Suppressor macrophage treated with lipopolysaccharide for 4 hours (primary cell): ENCODE measurements at places on chromosomes 4 and X.

GRCh38 chr4:55446578-55446922, 50.8 kb downstream of the TMEM165 start:
- DNase-seq: no peak

DNA sequence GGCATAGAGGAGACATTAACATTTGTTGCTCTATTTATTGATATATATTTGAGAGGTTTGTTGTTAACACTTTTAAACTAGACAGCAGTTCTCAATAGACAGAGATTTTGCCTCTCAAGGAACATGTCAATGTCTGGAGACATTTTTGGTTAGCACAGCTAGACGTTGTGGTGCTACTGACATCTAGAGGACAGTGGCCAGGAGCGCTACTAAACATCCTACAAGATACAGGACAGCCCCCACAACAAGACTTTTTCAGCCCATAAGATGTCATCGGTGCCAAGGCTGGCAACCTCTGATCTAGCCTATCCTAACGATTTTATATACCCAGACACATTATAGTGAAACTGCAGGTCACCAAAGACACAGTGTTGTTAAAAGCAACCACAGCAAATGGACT, 18.4 kb upstream of the CTSO start:
- peak; percentile 41 for DNase-seq

- DNase-seq: peak; percentile 16
Observed at GRCh38 chrX:50536955-50537354, 66.3 kb upstream of the DGKK start.

GRCh38 chrX:76555816-76556215, 128.3 kb downstream of the MAGEE1 start:
- DNase-seq: peak; percentile 4

DNA sequence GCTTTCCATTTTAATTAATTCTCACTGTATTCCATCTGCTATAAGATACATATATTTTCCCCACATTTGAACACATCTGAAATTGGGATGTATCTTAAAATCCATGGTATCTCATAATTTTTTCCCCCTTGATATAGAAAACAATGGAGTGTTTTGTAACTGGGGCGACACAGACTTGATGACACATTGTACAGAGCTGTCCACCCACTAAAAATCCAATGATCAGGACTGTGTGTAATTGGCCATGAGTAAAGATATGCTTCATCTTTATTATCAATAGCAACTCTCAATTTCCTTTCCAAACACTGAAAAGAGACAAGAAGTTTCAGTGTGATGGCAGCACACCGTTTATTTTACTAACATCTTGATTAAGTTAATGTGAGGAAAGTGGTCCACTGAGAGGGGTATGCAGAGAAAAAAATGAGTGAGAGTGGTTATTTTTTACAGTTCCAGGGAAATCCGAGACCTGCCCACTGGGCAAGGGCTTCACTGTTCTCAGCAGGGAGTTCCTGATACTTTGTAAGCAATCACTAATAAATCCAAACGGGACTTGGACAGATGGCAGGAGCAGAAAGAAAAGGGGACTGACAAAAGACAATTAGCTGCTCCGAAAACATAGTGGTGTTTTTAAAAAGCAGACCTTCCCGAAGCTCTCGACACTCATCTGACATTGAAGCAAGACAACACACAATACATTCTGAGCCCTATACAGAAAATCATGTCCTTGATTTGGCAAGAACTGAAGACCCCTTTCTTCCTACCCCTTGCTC, 149.4 kb downstream of the TSPAN5 start:
- DNase-seq: no peak

DNA sequence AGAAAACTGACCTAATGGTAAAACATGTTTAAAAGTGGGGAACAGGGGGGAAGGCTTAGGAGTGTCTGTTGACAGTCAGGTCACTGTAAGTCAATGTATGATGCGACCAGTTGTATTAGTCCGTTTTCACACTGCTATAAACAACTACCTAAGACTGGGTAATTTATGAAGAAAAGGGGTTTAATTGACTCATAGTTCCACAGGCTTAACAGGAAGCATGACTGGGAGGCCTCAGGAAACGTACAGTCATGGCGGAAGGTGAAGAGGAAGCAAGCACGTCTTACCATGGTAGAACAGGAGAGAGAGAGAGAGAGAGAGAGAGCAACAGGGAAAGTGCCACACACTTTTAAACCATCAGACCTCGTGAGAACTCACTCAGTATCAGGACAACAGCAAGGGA, 13.0 kb upstream of the PLAC1 start:
- peak; percentile 12 for DNase-seq

- DNase-seq: peak; percentile 29
Observed at GRCh38 chr4:36123906-36124305, 120.4 kb downstream of the ARAP2 start.

- peak; percentile 25 for DNase-seq
Observed at GRCh38 chr4:152479428-152480026, 56.4 kb downstream of the FBXW7 start.

- no peak for DNase-seq
Observed at GRCh38 chrX:144531877-144532276, 648.0 kb downstream of the UBE2NL start.

DNA sequence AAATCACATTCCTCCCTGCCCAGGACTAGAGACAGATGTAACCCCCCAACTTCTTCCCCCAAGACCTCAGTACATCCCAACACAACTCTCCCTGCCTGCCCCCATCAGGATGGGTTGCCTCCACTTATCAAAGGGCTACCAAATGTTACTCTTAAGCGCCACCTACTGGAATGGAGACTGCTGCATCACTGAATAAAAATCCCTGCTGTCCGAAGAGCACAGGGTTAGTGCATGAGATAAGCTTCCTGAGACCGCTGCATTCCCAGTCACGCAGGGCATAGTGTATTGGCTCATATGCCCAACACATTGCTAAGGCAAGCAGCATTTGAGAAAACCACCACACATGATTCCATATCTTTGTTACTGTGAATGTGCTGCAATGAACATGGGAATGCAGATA, 544.5 kb downstream of the PPP4R3C start:
- DNase-seq: peak; percentile 2

DNA sequence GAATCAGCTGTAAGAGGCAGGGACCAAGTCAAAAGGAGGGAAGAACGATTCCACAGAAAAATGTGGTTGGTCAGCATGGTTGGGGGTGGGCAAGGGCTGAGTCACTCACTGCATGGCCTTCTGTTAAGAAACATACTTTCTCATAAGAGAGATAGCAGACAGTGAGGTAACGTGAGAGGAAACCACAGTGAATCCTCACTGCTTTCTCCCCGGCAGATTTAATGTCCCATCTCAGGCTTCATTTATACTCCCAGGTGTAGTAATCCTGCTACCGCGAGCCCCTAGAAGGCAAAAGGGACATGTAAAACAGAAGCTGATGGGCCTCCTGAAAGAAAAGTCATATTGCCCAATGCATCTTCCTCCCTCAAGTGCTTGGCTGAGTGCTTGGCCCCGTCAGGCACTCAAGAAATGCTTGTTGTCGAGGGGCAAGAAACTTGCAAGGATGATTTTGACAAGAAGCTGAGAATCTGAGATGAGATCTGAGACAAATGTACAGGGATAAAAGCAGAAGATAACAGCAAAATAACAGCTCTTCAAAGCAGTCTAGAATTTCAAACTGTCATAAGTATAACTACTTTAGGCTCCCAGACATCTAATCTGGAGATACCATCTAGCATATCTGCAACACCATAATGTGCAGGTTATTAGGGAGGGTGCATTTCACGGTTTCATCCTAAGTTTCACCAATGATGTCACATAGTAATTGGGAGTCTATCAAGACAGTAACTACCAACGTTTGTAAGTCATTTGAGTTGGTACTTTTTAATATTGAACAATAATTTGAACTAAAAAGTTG, 40.2 kb downstream of the SH3KBP1 start:
- DNase-seq: peak; percentile 72

DNA sequence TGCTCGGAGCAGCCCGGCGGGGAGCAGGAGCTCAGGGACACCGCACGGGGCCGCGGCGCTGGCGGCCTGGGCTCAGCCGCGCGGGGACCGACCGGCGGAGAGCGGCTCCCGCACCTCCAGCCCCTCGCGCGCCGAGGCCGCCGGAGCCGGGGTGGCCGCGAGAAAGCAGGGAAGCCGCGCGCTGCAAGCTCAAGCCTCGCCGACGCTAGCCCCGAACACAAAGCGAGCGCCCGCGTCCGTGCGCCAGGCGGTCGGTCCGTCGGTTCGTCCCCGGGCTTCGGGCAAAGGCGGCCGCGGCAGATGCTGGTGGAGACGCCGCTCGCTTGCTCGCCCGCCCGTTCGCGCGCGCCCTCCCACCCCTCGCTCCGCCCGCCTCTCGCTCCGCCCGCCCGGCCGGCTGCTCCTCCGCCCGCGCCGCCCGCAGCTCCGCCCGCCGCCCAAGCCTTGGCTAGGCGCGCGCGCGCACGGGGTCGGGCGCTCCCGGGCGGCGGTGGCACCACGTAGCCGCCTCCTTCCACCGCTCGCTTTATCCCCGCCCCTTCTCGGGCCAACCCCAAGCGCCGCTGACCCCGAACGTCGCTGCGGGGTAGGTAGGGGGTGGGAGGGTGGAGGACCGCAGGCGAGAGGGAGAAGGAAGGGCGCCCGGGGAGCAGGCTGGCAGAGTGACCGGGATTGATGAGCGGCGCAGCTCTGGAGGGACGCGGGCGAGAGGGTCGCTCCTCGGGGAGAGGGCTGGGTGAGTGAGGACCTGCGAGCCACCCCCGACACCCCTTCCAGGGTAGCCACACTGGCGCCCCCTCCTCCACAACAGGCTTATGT, at the start of gene TSPAN5:
Gene TSPAN5 (minus strand): TSS at position 325 of the 819 bp plus-strand sequence.
- peak; percentile 78 for DNase-seq

DNA sequence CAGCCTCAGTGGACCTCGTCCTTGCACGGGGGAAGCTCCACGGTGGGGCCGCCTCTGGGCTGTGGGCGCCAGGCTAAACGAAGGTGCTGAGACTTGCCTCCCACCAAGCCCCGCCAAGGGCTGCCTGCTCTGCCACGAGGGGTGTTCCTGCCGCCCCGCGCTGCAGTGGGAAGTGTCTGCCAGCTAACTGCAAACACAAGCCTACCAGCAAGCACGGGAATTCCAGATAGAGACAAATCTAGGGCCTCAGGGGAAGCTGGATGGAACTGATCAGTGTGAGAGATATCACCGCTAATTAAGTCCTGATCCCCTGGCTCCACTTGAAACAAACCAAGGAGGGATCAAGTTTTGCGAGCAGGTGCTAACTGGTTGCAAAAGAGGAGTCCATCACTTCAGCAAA, 181.6 kb upstream of the LEF1 start:
- no peak for DNase-seq

GRCh38 chr4:98573791-98574190, 84.6 kb downstream of the TSPAN5 start:
- DNase-seq: no peak

DNA sequence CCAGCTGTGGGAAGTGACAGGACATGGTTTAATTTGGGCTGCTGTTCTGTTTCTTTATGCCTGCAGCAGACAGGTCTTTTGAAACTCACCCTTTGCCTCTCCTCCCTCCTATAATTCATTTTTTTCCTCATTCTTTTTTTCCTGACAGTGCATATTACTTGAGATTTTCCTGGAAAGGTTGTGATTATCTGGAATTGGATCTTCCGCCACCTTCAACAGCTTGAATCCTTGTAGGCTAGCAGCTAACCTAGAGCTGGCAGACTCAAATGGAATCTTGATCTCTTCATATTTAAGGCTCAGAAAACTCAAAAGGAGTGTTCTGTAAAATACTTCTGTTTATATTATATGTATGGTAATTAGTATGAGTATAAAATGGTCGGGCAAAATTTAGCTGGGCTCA, 49.3 kb upstream of the CLCN4 start:
- no peak for DNase-seq

DNA sequence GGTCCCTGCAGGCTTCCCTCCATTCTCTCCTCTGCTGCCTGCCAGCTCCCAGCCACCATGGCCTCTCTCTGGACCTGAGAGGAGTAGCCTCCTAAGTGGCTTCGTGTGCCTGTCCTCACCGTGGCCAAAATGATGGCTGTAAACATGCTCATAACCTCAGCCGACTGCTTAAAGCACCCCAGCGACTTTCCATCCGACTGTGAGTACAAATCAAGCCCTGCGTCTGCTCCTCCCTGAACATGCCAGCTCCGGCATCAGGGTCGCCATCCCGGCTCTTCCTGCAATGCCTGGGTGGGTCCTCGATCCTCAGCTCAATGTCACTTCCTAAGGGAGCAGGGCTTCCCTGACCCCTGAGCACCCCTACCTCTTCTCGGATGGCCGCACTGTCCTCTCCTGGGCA, 3.3 kb upstream of the SORCS2 start:
- no peak for DNase-seq

DNA sequence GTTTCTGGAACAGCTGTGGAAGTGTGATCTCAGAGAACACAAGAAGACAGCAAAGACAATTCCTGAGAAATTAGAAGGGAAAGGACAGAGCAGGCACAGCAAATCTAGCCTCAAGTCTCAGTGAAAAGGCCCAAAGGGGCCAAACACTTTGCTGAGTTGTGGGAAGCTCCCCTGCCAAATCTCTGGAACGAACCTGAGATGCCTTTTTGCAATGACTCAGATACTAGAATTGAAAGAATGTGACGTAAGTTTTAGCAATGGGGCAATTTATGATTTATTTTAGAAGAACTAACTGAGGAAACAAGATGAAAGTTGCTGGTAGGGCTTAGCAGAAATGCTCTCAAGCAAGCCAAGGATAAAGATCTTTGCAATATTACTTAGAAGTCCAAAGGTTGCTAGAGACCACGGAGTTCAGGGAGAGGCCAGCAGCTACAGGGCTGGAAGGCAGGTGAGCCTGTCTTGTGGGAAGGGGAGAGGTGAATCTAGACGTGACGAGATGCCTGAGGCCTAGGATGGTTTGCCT, 92.8 kb downstream of the AMELX start:
- peak; percentile 16 for DNase-seq

DNA sequence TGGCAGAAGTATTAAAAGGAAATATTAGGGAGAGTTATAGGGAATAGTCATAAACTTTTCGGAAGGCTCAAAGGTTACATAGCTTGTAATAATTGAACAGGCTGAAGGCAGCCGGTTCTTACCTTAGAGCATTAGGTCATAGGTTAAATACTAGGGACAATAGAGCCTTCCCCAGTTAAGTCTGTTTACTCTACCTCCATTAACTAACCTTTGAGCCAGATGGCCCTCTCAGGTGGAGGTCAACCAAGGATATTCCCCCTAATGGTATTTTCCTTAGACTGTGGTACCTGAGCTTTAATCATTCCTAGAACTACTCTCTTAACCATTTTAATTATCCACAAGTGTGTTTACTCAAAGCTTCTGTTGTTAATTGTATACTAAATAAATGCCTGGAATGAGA, 920.9 kb upstream of the PABPC4L start:
- DNase-seq: no peak

DNA sequence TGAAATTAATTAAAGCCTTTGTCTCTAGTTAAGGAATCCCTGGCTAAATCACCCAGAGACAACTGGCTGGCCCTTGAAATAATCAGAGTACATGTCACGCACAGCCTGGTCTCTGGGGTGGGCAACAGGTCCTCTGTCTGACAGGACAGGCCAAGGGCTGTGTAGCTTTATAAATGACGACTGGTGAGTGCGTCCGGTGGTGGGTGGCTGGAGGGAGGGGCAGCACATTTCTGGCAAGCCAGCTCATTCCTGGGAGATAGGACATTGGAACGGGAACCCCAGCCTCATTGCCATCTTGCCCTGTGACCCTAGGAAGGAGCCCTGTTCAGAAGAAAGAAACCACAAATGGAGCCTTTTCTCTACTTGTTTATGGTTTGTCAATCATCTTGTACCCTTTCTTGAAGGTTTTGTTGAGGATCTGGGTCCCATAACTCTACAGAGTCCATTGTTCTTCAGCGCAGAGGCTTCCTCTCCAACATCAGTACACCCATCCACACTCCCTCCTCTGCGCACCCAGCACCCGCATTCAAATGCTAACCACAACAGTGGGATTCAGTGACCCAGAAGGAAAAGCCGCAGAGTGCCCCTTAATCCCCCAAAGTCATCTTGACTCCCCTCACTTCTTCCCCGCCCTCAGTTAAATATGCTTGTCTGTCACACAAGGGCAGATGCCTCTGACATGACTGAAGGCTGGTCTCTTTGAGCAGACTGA, 368.1 kb downstream of the UNC5C start:
- DNase-seq: no peak
